PC-3 (cell line): ENCODE measurements at places on chromosomes 3 and 15. TPM values are rescaled to one million over a fixed set of nuclear protein-coding genes. Genes with fewer than 3 reads are reported as not detected.
A peak's percentile ranks its signal among the peaks of the same experiment; 100 is the strongest.

DNA sequence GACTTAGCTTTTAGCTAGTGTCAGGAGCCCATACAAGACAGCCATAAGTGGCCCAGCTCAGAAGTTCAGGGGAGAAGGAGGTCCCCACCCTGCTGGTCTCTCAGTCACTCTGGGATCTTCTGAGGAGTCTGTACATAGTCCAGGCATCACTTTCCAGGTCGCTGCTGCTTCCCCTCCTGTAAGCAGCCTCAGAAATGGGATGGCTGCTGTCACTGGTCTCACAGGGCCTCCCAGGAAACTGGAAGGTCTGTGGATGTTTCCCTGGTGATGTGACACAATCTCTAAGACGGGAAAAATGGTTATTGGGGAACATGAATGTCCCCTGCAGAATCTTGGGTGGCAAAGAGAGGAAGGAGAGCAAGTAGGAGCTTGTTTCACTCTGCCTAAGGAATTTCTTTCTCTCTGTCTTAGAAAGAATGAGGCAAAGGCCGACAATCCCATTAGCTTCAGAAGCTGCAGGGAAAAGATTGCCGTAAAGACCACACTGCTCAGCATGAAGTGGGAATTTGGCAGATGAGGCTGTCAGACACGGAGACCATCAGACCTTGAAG, 43.2 kb upstream of the TNFAIP8L3 start:
- H3K36me3 ChIP-seq, result no peaks in the 10 kb centered on the region
- H3K4me1 ChIP-seq, result no peaks in the 10 kb centered on the region
- no peak overlapping the region for H3K4me3 ChIP-seq
- DNase-seq, result no peak

Gene HGD
- total RNA-seq, result 0.11 and 1.4 TPM in 2 replicates

- H3K36me3 ChIP-seq, result no peaks in the 10 kb centered on the region
- DNase-seq, result peak; percentile 98
- no peaks in the 10 kb centered on the region for H3K27me3 ChIP-seq
- H3K4me1 ChIP-seq, result peaks cover 32% of the 10 kb centered on the region
These were observed 23.0 kb downstream of the SUCNR1 start for GRCh38 chr3:151896246-151897012.

- no peak overlapping the region for H3K4me3 ChIP-seq
- H3K27me3 ChIP-seq, result no peaks in the 10 kb centered on the region
- H3K36me3 ChIP-seq, result no peaks in the 10 kb centered on the region
- peaks cover 29% of the 10 kb centered on the region for H3K4me1 ChIP-seq
- H3K27ac ChIP-seq, result no peak overlapping the region
- DNase-seq, result peak; percentile 30
These were observed 18.7 kb downstream of the TRPM1 start for GRCh38 chr15:31082771-31083369.

Gene IL16
- total RNA-seq, result 0.04 TPM in 1 of 2 replicates, not detected in the other
